ENCODE measurements at places on chromosomes 13 and 19.

- DNase-seq = peak; percentile 79
Measured at GRCh38 chr19:16325641-16326400, 1.2 kb downstream of the KLF2 start.

GRCh38 chr13:100883453-100883852, 208.9 kb upstream of the TMTC4 start:
- no peak for DNase-seq

- DNase-seq = no peak
Measured at GRCh38 chr13:33383724-33384577, 98.4 kb upstream of the STARD13 start.

DNA sequence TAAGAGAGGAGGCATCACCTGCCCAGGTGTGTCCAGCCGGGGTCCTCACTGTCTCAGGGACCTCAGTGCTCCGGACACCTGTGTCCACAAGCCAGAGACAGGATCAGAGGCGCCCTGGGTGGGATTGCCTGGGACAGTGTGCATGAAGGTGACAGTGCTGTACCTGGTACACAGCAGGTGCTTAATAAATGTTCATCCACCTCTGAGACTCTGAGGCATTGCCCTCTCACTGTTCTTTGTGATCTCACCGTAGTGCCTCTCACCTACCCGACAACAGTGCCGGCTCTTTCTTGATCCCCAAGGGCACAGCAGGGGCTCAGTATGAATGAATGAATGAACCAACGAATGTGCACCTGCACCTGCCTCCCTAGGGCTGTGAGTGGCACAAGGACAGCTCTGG, 9.2 kb downstream of the RDH13 start:
- no peak for DNase-seq

DNA sequence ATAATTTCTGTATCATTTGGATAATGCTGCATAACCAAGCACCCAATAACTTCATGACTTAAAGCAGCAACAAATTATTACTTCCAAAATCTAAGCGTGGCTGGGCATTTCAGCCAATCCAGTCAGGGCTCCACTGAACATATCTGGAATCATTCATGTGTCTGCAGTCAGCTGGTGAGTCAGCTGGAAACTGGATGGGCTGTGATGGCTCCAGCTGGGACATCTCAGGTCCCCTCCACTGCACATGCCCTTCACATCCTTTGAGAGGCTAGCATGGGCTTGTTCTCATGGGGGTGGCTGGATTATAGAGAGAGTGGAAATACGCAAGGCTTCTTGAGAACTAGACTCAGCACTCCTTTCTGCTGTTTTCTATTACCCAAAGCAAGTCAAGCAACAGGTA, 961.9 kb downstream of the DIAPH3 start:
- no peak for DNase-seq

DNA sequence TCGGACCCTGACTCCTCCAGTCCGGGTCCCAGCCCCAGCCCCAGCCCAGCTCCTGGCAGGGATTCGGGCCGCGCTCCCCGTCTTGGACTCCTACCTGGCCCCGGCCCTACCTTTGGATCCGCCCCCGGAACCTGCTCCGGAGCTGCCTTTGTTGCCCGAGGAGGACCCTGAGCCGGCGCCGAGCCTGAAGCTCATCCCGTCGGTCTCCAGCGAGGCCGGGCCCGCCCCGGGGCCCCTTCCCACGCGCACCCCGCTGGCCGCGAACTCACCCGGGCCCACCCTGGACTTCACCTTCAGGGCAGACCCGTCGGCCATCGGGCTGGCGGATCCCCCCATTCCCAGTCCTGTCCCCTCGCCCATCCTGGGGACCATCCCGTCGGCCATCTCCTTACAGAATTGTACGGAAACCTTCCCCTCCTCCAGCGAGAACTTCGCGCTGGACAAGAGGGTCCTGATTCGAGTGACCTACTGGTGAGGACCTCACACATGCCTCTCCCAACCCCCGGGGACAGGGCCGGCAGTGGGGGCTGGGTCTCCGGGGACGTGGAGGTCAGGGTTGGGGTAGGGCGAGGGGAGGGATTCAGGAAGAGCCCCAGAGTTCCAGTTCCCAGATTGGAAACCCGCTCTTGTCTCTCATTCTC, 732 bp downstream of the SELENOV start:
- DNase-seq = peak; percentile 88

- DNase-seq = no peak
Measured at GRCh38 chr13:105336706-105337576, 1198.5 kb downstream of the EFNB2 start.

DNA sequence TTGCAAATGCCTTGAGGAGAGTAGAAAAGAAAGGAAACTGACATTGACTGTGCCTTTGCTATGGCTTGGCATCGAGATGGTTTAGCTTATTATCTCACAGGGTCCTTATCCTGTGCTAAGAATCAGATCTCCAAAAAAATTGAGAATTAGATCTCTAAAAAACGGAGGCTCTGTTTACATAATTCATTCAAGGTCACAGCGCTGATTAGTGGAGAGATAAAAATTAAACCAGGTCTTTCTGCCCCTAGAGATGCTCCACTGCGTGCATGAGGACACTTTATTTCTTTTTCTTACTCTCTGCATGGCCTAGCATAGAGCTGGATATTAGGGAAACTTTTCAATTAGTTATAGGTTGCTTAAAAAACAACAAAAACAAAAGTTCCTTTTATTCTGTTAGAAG, 17.3 kb downstream of the LRCH1 start:
- DNase-seq = no peak

GRCh38 chr19:45878043-45878794, 7.7 kb downstream of the IRF2BP1 start:
- DNase-seq = no peak

DNA sequence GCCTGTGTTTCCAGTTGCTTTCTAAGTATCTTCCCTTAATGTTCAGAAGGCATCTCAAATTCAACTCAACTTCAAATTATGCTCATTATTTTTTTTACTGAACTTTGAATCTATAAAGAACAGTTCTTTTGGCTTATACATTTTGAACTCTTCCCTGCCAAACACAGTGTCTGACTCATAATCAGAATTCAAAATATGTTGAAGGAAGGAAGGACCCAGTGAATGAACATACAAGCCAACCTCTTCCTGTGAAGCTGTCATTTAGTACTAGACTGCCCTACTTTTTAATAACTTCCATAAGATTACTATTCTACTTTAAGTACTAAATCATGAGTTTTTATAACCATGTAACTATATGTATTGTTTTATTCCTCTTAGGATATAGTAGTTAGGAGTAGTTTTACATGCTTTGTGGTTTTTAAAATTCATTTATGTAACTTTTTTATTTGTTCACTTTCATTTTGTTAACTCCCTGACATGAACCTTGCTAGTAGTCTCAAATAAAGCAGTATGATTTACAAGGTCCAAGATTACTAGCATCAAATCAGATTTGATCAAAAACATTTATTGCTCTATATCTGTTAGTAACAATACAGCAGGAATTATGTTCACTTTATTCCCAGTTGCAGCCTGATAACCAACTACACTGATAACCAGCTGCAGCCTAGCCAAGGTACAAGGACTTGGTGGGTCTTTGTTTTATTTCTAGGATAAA, 6.4 kb downstream of the NUDT15 start:
- DNase-seq = no peak
